ENCODE measurements at places on chromosomes 11 and 22.

DNA sequence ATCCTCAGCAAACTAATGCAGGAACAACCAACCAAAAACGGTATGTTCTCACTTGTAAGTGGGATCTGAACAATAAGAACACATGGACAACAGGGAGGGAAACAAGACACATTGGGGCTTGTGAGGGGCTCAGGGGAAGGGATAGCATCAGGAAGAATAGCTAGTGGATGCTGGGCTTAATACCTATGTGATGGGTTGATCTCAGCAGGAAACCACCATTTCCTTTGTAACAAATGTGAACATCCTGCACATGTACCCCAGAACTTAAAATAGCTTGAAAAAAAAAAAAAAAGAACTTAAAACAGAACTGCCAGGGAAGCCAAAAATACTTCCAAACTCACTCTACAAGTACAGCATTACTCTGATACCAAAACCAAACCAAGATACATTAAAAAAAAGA, 33.8 kb downstream of the CASP4 start:
- no peak for DNase-seq

- DNase-seq, result no peak
Observed at GRCh38 chr11:92870196-92870832, 99.1 kb upstream of the MTNR1B start.

- no peak for DNase-seq
Observed at GRCh38 chr11:76783294-76783895, at the start of gene TSKU. Gene TSKU, plus strand, starts transcription at chr11:76783356. Its CDS starts 12,261 bp downstream, at chr11:76795617.

DNA sequence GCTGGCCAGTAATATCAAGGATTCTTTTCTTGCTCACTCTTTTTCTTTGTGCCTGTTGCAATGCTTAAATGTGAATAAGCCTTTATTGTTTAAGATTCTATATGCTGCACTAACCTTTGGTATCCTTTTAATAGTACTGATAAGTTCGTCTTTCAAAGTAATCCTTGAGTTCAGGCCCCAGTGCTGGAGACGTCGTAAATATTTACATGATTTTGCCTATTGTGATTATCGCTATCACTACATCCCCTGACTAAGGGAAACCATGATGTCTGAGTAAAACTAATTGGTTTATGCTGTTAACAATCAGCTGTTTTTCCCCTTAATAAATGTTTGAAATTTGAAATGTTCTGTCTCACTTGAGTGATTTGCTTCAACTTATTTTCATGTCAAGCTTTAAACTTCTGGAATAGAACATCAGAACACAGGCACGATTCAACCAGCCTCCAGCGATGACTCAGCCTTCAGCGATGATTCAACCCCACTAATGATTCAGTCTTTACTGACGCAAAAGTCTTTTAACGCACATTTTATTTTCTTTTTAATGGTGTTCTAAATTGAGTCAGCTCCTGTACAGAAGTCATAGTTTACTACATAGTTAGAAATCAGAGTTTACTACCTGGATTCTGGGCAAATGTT, 3.9 kb downstream of the HTATIP2 start:
- DNase-seq, result no peak

GRCh38 chr11:44468345-44468988, 97.0 kb upstream of the CD82 start:
- DNase-seq, result no peak

DNA sequence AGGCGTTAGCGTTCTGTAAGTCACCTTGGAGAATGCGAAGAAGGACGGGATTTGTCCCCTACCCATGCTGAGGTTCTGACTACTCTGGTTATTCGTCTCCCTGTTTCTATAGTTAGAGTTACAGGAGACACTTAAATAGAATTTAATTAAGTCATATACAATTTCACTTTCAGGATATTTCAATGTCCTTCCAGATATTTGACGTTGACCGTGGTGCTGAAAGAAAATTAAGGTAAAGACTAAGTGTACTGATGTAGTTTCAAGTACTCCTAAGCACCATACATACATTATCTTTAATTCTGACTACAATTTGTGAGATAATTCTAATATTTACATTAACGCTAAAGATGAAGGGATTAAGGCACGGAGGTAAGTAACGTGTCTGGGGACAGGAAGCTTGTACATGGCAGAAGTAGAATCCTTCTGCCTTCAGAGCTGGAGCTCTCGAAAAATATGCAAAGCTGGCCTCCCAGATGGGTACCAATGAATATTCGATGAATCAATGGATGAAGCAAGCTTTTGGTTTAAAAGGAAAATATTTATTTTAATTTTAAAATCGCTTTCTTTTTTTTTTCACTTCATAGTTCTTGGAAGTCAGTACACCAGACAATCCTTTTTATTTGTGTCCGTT, 539 bp upstream of the SLC36A4 start:
- DNase-seq, result no peak

- no peak for DNase-seq
Observed at GRCh38 chr11:79174045-79175008, 266.5 kb downstream of the TENM4 start.

- DNase-seq, result no peak
Observed at GRCh38 chr11:76269247-76269646, 62.9 kb upstream of the WNT11 start.

- DNase-seq, result no peak
Observed at GRCh38 chr11:119776651-119777050, 47.7 kb upstream of the NECTIN1 start.

DNA sequence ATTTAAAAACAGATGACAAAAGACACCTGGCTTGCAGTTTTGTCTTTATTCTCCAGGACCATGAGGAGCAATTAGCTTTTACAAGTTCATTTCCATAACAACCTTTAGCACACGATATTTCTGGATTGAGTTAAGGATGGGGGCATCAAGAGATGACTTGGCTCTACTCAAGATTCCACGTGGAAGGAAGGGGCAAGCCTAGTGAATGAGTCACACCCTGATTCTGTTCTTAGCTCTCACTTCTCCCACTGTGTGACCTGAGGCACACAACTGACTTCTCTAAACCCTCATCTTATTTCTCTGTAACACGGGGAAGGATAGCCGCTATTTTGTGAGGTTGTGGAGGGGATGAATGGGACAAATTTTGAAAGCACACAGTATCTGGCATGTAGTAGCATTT, 185.5 kb downstream of the KIRREL3 start:
- no peak for DNase-seq

- no peak for DNase-seq
Observed at GRCh38 chr11:90310210-90310609, 87.4 kb upstream of the CHORDC1 start.

DNA sequence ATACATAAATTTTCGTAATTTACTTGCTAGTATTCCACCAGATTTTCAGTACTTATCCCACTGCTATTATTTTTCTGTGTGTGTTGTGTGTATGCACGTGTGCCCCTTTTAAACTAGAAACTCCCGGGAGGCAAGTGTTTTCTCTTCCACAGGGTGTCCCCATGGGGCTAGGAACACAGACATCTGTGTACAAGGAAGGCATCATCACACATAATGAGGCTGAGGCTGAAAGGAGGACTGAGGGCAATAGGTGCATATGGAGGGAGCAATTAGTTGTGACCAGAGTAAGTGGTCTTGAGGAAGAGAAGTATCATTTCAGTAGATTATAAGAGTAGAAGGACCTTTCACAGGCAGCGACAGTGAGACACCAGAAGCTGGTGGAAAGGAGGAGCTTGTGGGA, 2.1 kb upstream of the DPAGT1 start:
- no peak for DNase-seq

DNA sequence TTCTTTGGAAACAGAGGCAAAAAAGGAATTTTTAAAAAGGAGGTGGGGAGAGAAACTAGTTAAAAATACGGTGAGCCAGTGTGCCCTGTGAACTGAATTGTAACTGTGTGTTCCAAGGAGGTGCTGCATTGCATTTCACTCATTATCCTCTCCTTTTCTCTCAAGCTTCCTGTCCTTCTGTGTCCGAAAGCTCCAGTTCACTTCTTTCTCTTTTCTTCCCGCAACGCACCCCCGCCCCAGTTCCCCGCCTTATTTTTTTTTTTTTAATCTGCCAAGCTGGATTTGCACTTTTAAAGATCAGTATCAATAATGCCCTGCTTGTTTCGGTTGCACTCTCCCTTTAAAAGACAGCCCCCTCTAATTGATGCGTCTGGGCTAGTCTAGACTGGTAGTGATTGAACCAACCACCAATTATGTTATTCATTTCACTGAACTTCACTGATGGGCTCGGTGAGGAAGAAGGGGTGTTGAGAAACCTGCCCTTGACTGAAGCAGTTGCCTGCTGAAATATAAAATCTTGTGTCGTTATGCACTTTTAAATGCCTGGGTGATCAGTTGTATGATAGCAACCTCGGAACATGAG, 18.5 kb downstream of the BLID start:
- peak; percentile 69 for DNase-seq

- no peak for DNase-seq
Observed at GRCh38 chr11:111845276-111846028, 25.9 kb downstream of the ALG9 start.

DNA sequence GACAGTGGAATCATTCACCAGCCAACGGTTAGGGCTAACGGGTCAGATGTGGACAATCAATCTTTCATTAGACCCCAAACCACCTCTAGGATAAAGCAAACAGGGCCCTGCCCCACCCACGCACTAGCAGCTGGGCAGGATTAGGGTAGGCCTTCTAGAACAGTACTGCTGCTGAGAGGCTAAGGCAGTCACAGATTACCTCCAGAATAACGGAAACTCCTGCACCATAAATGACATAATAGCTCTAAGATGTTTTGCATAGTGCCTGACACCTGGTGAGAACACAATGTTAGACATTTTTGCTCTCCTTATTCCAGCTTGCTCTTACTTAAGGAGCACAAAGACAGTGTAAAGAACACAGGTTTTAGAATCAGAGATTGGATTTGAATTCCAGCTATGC, 1.8 kb downstream of the SYTL2 start:
- no peak for DNase-seq

DNA sequence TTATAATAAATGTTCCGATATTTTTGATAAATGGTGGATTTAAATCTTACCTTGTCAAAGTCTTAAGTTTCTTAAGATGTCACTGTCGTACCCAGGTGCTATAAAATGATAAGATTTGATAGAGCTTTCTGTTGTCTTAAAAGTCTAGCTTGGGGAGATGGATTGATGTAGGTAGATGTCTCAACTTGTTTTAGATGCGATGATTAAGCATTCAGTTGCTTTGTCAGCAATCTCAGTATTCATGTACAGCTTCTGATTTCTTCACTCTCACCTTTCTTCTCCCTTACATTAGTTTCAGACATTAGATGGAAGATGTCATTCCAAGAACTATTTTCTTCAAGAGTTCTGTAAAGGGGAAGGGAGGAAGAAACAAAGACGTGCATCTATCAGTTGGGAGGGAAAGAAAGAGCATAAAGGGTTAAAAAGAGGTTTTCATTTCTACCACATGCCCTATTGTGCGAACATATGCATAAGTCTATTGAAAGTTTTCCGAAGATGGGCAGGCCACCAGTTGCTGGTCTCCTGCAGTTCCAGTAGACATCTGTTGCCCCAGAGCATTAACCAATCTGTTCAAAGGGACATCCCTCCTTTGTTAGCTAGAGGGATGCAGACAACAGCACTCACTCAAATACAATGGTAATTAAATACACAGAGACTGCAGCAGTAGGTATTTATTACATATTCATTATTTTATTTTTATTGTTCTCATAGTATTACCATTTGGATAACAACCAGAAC, 38.4 kb downstream of the ZC3H12C start:
- DNase-seq, result no peak

GRCh38 chr11:23404225-23405160, 544.2 kb upstream of the CCDC179 start:
- DNase-seq, result no peak
